Activated CD4-positive, alpha-beta T cell treated with anti-CD3 and anti-CD28 coated beads for 24 hours (primary cell): ENCODE measurements at places on chromosomes 12 and 14.

- DNase-seq: no peak
Measured at GRCh38 chr12:120056739-120057138, 59.8 kb downstream of the RAB35 start.

GRCh38 chr14:82911930-82912329 is 1378.3 kb upstream of the SEL1L start:
- DNase-seq: no peak

GRCh38 chr12:124279315-124279714 is 15.6 kb upstream of the RFLNA start:
- DNase-seq: no peak

DNA sequence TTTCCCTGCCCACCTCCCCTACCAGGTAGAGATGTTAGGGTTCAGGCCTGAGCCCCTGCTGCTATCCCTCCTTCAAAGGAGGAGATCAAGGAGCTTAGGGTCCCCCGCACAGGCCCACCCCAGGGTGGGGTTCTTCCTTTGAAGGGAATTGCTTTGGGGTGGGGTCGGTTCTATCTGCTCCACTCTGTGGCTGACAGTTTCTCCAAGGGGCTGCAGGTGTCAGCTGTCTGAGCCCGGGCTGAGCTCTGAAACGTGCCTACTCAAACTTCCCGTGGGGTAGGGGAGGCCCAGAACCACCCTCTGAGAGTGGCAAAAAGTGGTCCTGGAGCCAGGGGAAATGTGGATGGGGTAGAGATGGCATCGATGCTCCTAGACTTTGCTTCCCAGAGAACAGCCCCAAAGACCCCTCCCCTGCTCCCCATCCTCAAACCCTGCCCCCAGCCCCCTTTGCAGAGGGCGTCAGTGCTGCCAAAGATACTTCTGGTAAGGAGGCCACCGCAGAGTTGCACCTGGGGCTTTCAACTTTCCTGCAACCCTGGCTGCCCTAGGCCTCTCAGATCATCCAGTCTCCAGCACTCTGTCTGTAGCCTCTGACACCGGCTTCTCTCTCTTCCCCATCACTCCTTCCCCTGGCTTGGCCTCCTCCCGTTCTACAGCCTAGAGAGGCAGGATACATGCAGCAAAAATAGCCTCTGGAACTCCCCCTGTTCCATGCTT is 6.3 kb upstream of the CD4 start:
- no peak for DNase-seq

GRCh38 chr14:52609445-52610044 is 56.9 kb downstream of the GPR137C start:
- DNase-seq: no peak

DNA sequence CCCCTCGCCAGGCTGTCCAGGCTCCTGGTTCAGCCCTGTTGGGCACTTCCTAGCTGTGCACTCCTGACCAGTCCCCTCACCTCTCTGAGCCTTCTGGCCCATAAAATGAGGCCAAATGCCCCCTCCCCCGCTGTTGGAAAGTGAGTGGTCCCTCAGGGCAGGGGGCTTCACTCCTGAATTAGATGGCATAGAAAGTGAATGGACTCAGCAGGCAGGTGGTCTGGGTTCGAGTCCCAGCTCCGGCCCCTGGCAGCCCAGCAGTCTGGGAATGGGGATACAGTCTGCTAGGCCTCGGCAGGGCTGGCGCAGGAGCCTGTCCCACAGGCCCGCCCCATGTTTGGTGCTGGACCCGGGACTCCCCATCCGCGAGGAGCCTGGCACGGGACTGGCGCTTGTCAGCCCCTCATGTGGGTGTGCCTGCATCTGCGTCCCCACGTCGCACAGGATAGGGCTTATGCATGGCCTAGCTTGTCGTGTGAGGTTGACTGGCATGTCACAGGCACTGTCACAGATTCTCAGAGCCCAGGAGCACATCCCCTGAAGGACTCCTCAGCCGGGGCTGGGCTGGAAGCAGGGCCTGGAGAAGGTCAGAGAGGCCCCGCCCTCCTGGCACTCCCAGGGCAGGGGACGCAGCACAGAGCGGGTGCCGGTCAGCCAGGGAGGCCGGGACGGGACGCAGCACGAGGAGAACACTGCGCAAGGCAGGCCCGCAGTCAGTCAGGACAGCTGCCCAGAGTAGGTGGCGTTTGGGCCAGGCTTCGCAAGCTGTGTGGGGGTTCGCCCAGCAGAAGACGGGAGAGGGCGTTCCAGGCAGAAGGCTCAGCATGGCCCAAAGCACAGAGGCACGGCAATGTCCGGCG is 40.5 kb downstream of the DIO3 start:
- DNase-seq: no peak

- DNase-seq: no peak
Measured at GRCh38 chr12:58363971-58364370, 422.6 kb downstream of the ATP23 start.
